Kidney glomerular epithelial cell (primary cell): ENCODE measurements at places on chromosomes 4 and X.

DNA sequence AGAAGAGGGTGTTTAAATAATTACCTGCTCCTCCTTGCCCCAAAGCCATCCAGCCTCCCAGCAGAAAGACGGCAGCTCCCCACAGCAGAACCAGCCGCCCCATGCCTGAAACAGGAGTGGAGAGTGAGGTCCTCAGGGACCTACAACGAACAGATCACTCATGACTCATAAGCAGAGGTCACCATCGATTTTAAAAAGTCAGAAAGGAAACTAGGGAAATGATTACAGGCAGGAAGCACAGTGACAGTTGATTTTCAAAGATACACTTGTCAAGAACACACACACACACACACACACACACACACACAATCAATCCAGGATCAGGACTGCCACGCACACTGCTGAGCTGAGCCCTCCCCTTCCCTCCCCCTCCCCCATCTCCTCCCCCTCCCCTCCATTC lies at the start of gene CRLF2:
Gene CRLF2, minus strand, starts transcription at position 118 of the 400 bp plus-strand sequence. Its CDS starts 15 bp downstream, at position 103.
- no peak for DNase-seq

DNA sequence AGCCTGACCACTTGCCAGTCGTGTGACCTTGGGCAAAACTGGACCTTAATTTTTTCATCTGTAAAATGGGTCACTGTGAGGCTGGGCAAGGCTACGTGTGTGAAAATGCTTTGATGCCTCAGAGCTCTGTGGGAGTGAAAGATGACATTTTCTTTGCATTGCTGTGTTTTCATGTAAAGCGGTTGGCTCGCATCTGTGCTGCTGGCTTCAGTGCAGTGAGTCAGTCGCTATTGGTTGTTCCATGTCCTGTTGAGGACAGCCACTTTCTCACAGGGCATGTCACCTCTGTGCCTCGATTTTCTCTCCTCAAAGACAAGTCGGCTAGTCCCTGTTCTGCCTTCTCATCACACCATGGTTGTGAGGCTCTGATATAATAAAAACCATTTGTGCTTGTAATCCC lies 4.4 kb downstream of the MTMR1 start:
- DNase-seq = no peak

DNA sequence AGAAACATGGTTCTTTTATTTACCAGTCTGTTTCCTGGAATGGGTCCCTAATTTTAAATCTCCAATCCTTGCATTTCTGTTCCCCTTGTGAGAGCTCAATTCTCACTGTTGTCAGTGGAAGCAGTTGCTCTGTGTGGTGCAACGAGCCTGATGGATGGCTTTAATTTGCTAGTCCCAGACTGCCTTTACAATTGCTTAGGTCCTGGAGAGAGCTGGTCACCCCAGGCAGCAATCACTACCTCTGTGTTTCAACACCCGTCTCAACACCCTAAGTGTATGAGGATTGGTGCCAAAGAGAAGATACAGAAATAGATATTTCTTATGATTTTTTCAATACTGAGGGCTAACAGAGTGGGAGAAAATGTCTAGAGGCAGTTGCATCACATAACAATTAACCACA lies 873.8 kb downstream of the GLUD2 start:
- no peak for DNase-seq

DNA sequence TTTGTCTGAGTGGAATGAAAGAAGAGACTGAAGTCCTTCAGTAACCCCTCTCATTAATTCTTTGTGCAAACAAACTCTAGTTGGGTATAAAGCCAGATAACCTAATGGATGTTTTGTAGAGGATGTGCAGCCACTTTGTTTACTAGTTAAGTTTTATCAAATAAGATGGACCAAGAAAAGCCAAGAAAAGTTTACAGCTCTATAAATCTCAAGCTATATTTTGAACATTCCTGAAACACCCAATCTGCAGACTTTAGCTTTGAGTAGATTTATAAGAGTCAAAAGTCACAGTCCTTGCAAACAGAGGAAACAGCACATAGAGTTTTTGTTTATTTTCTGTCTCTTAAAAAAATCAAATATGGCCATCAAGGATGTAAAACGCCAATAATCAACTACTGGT lies 452.9 kb downstream of the SPRY1 start:
- no peak for DNase-seq

- no peak for DNase-seq
Measured at GRCh38 chr4:680551-680927, 6.2 kb downstream of the MYL5 start.

DNA sequence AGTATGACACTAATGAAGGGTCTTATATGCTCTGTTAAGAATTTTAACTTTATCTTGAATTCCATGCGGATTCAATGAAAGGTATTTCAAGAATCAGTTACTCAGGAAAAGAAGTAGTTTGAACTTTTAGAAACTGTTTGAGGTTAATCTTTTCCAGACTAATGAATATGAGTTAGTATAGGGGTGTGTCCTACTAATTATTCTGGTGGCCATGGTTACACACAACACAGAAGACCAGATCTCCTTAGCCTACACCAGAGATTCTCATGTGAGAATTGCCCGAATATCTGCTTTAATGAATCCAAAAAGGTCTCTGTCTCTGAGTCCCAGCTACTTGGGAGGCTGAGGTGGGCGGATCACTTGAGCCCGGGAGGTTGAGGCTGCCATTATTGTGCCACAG lies 100.4 kb downstream of the MMRN1 start:
- DNase-seq = no peak

DNA sequence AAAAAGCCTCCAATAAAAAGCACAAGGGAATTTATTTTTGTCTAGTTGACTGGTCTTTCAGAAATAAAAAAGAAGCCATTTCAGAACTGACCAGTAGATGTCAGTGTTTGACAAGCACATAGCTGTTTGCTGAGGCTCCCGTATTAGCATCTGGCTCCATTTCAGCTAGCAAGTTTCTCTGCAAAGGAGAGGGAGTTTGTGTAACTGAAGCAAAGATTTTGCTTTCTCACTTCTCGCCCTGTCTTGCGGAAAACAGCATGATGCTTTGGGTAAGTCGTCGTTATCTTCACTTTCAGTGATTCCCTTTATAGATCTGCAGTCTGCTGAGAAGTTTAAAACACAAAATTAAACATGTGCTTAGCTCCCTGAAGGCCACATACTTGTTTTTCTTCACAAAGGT lies 85.5 kb downstream of the CT47B1 start:
- peak; percentile 47 for DNase-seq

DNA sequence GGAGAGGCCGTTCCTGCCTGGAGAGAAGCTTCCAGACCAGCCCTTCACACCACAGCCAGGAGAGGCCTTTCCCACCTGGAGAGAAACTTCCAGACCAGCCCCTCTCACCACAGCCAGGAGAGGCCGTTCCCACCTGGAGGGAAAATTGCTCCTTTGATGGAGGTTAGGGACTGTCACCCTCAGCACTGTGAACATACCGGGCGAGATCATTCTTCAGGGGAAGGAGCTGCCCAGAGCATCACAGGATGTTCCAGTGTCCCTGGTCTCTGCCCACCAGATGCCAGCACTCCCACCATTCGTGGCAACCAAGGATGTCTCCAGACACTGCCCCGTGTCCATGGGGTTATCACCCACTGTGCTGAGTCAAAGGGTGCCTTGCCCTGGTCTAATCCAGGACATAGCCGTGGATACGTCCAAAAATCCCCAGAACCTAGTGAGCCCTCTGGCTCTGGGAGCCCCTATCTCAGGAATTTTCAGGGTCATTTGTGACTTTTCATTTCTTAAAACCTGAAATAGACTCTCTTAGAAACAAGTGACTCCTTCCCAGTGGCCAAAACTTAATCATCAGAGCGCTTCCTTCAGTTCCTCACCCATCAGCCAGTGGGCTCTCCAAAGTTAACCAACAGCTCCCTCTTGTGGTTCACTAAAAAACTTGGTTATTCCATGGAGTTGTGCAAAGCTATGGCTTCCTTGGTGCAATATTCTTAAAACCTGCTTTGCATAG lies 80.2 kb downstream of the CRMP1 start:
- DNase-seq = peak; percentile 77

DNA sequence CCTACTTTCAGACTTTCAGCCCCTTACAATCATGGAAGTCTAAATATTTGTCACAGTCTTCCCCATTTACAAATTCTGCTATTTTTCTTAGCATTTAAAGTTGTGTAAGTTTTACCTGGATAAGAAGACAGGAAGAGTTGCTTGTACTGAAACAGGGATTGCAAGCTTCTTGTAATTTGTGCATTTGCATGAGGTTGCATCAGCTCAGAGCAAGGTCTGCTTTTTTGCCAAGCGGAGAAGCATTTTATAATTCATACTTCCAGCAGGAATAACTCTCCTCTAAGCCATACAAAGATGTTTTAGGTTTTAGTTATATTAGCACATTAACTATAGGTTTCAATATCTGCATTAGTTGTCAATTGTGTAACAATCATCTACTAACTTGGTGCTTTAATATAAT lies 922.0 kb upstream of the PABPC4L start:
- no peak for DNase-seq

DNA sequence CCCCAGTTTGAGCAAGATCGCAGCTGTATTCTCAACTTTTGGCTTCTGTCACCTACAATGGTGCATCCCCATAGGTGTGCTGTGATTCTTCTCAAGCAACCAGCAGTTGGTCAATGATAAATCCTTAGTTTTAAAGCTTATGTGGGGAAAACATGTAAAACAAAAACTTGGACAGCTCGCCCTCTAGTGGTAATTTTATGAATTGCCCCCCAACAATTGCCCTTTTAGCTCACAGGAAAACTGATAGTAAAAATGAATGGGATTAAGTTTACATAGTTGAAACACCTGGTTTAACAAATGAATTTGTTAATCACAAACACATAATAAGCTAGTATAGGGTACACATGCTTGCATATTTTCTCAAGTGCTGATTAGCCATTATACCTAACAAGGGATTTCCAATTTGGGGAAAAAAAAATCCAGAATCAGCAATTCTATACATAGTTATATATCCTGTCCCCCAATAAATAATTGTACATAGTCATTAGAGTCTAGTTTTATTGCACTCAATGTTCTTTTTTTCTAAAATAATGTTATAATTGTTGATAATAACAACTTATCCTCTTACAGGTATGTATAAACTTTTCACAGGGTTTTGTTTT lies 30.1 kb downstream of the TEX13A start:
- DNase-seq = peak; percentile 19

GRCh38 chr4:73606465-73606974 lies 13.7 kb downstream of the RASSF6 start:
- no peak for DNase-seq

GRCh38 chr4:40850496-40850895 lies 100.7 kb downstream of the NSUN7 start:
- DNase-seq = no peak

DNA sequence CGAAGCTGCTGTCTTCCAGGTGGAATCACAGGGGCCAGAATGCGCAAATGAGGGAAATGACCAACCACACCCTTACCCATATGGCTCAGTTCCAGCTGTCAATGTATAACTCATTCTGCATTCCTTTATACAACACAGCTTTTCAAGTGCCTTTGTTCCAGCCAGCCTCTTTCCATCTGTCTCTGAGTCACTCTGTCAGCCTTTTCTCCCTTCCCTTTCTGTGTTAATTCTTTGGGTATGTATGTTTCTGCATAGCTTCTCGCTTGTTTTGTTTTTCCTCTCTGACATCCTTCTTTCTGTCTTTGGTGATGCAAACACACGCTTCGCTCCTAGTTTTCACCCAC lies 54.5 kb downstream of the RS1 start:
- peak; percentile 82 for DNase-seq

DNA sequence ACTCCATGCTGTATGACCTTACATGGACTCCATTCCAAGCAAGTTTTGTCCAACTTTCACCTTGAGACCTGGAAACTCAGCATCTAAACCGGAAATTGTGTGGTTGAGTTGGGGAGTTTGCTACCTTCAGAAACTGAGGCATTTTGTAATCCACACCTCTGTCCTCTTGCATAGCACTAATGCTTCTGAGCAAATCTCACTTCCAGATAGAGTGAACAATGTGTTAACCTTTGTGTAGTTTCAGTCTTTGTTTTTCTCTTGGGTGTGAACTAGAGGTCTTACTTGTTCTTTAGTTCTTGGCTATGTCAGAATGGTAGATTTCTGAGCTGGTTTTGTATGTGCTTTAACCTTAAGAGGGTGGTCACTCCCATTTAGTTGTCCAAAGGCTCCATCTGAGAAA lies 48.1 kb upstream of the TCEAL2 start:
- no peak for DNase-seq

- peak; percentile 89 for DNase-seq
Measured at GRCh38 chr4:83851261-83852084, 315.6 kb downstream of the GPAT3 start.
